ENCODE measurements at places on chromosomes 11 and 22.
A peak's percentile ranks its signal among the peaks of the same experiment; 100 is the strongest.

GRCh38 chr22:31141551-31141950 lies 1.2 kb upstream of the PLA2G3 start:
- DNase-seq: no peak

- no peak for DNase-seq
Measured at GRCh38 chr11:121311373-121311772, 18.8 kb downstream of the SC5D start.

DNA sequence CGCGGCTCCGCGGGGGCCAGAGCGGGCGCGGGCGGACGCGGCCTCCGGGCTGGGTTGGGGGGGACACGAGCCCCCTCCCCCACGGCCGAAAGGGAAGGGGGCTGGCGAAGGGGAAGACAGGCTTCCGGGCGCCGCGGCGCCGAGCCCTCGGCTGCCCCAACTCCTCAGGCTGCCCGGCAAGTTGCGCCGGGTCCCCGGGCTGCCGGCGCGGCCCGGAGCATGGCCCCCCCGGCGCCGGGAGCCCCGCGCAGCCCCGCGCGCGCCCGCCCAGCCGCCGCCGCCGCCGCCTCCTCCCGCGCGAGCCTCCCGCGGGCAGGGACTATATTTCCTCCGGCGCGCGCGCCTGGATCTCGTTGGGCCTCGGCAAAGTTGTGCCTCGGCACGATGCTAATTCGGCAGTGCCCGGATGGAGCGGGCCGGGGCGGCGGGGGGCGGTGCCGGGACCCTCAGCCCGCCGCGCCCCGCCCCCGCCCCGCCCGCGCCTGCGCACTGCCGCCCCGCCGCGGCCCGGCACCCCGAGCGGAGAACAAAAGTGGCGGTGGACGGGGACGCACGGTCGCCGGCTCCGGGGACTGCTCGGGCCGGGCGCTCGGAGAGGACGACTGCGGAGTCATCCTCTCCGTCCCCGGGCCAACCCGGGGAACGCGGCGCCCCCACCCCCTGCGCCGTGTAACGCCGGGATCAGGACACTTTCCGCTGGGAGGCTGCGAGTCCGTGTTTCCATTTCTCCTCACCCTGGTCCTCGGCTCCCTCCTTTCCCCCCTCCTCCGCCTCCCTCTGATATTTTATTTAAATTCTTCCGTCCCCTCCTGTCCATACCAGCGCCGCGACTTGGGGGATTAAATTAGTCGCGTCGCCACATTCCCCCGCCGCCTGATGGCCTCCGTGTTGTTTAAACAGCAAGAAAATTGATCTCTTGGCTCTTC lies at the start of gene PHF21B:
Gene PHF21B, minus strand, starts transcription at position 400 of the 926 bp plus-strand sequence. CDS start 456 bp downstream, outside the sequence.
- no peak for DNase-seq

DNA sequence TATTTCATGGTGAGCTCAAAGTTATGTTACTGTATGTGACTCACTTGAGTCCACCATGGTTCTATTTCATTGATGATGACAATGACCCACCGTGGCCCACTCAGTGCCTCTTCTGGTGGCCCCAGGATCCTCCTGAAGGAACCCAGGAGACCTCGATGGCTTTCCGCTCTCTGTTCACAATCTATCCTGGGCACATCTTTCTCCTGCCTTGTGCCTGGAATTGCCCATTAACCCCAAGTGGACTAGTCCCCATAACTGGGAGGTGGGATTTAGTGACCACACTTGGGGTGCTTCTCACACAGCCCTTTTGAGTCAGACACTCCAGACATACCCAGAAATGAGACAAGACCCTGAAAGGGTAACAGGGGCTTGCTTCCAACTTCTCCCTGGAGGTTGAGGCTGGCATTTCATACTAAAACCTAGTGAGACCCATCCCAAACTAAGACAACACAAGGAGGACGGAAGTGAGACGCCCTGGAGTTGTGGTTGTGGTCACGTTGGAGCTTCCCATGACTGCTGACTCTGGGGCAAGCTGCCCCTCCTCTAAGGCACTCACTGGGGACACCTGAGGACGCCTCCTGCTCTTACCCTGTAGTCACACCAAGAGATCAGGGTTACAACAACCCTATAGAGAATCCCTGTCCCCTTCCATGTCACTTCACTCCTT lies 22.1 kb downstream of the IGLL5 start:
- DNase-seq: no peak

- DNase-seq: no peak
Measured at GRCh38 chr11:105142167-105142566, 2.6 kb upstream of the CARD18 start.

- DNase-seq: no peak
Measured at GRCh38 chr11:67269401-67270255, 3.4 kb downstream of the GRK2 start.

DNA sequence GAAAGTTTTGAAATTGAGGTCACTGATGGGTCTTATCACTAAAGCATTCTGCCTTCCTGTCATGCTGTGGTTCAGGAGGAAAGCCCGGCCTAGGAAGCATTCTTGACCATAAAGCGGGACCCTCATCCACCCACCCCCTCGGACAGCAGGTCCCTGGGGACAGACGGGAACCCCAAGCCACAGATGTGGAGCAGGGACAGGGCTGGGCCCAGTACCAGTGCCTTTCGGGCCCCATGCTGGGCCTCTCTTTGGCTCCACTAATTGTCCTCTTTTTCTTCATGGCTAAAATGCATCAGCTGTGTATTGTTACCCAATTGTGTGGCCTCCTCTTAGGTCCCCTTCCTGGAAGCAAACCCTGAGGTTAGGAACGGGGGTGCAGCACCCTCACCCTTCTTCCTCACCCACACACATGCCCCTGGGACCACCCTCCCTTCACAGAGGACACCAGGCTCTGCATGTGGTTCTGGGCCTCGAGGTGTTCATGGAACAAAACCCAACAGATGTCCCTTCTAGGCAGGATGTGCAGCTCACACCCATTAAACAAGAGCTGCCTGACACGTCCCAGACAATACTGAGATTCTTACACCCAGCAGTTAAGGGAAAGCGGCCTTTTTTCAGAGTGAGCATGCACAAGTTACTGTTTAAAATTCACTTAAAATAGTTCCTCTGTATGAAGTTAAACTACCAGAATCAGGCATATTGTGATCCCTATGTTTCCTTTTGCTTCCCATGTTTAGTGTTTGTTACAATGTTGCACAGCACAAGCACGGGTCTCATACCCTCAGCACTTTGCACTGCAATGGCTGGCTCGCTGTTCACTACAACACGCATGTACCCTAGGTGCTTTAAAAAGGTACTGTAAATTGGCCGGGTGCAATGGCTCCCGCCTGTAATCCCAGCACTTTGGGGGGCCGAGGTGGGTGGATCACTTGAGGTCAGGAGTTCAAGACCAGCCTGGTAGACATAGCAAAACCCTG lies 807.6 kb downstream of the BRD1 start:
- no peak for DNase-seq

- DNase-seq: peak; percentile 8
Measured at GRCh38 chr11:94741022-94741679, 27.0 kb upstream of the AMOTL1 start.

GRCh38 chr11:103944251-103944940 lies 92.0 kb upstream of the DDI1 start:
- no peak for DNase-seq

DNA sequence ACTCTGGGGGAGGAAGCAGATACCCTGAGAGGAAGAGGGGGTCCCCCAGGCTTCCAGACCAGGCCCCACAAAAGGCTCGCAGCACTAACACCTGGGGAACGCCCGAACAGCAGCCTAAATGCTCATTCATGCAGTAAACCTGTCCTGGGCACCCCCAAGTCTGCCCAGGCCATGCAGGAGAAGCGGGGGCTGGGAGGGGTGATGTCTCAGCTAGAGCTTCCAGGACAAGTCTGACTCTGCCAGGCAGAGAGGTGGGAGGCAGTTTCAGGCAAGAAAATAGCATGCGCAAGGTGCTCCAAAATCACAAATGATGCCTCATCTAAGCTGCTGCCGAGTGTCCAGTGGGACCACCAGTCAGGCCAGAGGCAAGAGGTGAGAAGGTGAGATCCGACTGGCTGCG lies 14.6 kb downstream of the CABP7 start:
- DNase-seq: no peak

- no peak for DNase-seq
Measured at GRCh38 chr22:49251371-49251770, 576.3 kb downstream of the BRD1 start.

DNA sequence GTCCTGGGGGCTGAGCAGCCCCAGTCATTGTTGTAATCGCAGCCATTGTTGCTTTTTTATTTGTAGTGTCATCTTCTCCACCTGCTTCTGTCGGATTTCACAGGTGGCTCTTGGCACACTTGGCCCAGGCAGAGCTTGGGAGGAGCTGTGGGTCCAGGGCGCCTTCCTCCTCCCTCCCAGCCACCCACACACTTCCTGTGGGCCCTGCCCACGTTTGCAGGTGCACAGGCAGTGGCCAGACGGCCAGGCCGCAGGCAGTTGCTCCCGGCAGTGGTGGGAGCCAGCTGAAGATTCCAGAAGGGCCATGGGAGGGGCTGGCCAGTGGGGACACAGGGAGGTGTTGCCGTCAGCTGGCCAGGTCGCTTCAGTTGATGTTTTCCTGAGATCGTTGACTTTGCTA lies 1191.9 kb downstream of the BRD1 start:
- no peak for DNase-seq

DNA sequence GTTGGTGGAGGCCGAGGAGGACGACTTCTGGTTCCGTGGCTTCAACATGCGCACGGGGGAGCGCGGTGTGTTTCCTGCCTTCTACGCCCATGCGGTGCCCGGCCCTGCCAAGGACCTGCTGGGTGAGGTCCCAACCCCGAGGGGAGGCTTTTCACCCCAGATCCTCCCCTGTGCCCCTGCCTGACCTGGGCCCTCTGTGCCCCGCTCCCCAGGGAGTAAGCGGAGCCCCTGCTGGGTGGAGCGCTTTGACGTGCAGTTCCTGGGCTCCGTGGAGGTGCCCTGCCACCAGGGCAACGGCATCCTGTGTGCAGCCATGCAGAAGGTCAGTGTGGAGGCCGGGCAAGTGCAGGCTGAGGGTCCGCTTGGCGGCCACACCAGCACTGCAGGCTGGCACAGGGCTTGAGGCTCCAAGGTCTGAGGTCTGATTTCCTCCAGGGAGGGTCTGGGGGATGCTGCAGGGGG lies 5.1 kb downstream of the MAPK8IP2 start:
- DNase-seq: no peak

DNA sequence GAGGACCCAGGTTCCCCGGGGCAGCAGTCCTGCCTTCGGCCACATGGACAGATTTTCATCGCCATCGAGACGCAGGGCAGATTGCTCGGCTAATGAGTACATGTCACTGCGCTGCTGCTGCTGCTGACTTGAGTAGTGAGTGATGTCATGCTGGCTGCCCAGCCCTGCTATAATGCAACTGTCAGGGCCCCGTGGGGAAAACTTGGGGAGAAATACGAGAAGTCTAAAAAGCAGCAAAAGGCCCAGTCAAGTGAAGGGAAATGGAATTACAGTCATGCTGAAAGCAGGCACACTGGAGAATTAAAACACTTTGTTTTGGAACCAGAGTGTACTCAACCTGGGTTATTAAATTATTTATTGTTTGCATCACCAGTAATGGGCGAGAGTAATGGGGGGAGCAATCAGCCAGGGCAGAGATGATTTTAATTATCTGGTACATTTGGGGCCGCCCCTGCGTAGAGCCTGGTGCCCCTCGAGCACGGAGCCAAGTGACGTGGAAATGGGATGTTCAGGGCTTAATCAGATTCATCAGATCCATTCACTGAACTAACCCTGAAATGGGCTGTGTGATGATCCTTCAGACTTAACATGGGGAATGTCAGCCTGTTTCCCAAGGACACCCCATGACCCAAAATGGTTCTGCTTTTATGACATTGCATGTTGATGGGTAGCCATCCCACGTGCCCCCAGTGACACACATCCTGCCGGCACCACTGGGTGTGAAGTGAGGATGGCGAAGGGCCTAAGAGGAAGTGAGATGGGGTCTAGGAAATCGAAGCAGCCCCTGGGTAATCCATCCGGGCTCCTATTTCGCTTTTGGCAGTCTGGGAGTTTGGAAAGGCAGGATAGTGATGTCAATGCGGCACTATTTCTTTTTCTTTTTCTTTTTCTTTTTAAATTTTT lies 241.6 kb upstream of the CADM1 start:
- no peak for DNase-seq

DNA sequence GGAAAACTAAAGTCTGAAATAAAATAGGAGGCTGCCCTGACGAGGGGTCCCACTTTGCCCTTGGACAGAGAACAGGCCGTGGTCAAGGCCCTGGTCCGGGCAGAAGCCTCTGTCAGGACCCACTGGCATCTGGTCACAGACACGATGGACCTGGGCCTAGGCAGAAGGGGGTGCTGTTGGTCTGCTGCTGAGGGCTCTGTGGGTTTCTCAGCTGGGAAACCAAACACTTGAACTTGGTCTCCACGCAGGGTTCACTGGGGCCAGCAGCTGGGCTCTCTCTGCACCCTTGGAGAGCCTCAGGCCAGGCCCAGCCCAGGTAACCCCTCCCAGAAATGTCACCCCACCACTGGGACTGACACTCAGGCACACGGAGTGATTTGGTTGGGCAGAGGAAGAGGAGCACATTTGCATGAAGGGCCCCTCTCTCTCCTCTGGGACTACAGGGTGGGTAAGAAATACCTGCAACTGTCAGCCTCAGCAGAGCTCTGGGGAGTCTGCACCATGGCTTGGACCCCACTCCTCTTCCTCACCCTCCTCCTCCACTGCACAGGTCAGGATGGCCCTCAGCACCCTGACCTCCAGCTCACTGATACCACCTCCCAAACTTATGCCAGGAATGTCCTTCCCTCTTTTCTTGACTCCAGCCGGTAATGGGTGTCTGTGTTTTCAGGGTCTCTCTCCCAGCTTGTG lies 48.1 kb upstream of the TOP3B start:
- no peak for DNase-seq

- DNase-seq: no peak
Measured at GRCh38 chr11:71934213-71934612, 5.4 kb downstream of the RNF121 start.

DNA sequence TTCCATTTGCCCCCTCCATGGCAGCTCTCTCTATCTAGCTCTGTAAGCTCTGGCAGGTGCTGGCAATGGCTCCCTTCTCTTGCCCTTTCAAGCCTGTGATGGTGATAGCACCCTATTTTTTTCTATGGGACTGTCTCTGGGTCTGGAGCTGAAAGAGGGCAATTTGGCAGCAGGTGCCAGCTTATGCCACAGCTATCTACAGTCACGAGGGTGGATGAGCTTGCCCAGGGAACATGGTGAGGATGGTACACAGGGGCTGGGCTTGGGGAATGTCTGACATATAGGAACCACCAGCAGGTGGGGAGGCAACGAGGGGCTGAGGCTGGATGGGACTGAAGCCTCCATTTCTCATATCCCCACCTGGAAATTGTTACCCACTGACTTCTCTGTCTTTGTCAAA lies 175.4 kb upstream of the SYT13 start:
- no peak for DNase-seq

DNA sequence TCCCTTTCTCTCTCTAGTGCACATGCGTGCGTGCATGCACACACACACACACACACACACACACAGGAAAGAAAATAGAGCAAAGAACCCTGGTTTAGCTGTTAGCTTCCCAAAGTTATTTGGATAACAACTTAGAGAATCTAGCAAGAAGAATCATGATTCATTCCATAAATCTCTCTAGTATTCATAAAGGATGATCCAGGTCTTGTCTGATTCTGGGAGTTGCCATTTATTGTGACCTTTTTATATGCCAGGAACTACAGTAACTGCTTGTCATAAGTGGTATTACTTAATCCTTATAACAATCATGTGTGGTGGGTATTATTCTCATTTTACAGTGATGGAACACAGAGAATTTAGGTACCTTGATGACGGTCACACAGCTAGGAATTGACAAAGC lies 141.5 kb upstream of the MTMR2 start:
- no peak for DNase-seq

GRCh38 chr11:79294845-79295731 lies 145.7 kb downstream of the TENM4 start:
- no peak for DNase-seq

- no peak for DNase-seq
Measured at GRCh38 chr11:39236916-39237315, 2222.5 kb downstream of the LRRC4C start.

GRCh38 chr11:105332171-105332570 lies 192.6 kb upstream of the CARD18 start:
- no peak for DNase-seq

All from cortex of kidney (tissue), 1 donor.